Tibial artery (tissue), 4 donors: ENCODE measurements at places on chromosomes 1 and 21.
A peak's percentile ranks its signal among the peaks of the same experiment; 100 is the strongest.

- H3K36me3 ChIP-seq = no peaks in the 10 kb centered on the region
- H3K4me3 ChIP-seq = no peak overlapping the region
- H3K27ac ChIP-seq = no peak overlapping the region
These were observed 47.9 kb downstream of the PHACTR4 start for GRCh38 chr1:28417441-28417922.

GRCh38 chr1:21257431-21258135 lies 32.7 kb downstream of the ECE1 start:
- H3K4me3 ChIP-seq = no peak overlapping the region
- H3K4me1 ChIP-seq = peaks cover 7% of the 10 kb centered on the region
- H3K27me3 ChIP-seq = no peaks in the 10 kb centered on the region

DNA sequence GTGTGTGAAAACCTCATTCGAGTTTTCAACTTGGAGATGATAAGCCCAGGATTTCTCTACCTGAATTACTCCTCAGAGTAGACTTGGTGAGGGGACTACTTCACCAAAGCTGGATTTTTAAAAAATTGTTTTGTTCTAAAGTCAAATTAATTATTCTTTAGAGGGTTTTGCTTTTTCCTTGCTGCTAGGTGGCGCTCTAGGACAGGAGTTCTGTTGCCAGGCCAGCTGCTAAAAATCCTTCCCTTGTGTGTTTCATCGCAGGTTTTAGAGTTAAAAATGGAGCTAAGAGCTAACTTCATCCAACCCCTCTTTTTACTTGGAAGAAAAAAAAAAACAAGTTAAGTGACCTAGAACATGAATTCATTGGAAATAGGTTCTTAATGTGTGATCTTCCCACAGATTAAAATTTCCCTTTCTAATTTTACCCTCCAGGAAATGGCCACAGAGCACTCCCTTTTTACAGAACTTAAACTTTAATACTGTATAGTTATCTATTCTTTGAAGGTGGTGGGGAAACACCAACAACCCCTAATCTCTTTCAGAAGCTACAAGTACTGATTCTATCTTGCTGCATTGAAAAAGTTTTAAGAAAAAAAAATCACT lies 36.7 kb upstream of the FAM163A start:
- DNase-seq = no peak
- no peak overlapping the region for H3K27ac ChIP-seq
- H3K27me3 ChIP-seq = no peaks in the 10 kb centered on the region
- no peaks in the 10 kb centered on the region for H3K36me3 ChIP-seq

DNA sequence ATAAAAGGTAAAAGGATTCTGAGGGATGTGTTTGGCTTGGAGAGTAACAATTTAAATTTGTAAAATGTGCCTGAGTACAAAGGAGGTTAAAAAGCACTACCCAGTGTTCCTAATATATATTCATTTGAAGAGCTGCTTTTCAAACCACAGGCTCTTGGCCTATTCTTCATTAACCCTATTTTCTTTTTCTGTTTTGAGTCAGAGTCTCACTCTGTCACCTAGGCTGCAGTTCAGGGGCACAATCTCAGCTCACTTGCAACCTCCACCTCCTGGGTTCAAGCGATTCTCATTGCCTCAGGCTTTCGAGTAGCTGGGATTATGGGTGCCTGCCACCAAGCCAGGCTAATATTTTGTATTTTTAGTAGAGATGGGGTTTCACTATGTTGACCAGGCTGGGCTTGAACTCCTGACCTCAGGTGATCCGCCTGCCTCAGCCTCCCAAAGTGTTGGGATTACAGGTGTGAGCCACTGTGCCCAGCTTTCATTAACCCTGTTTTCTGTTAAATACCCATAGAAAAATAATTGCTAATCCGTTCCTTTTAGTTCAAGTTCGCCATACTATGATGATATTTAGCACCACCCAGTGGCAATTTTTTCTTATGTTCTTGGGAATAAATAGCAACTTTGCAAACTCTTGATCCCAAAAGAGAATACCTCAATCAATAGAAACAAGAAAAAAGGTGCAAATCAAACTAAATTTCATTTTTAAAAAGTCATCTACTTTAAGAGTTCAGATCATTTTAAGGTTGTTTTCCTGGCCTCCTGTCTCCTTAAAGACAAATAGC lies 30.5 kb downstream of the ZBTB8OS start:
- H3K36me3 ChIP-seq = no peaks in the 10 kb centered on the region
- H3K4me3 ChIP-seq = no peak overlapping the region
- DNase-seq = no peak
- no peak overlapping the region for H3K27ac ChIP-seq
- H3K4me1 ChIP-seq = no peaks in the 10 kb centered on the region

DNA sequence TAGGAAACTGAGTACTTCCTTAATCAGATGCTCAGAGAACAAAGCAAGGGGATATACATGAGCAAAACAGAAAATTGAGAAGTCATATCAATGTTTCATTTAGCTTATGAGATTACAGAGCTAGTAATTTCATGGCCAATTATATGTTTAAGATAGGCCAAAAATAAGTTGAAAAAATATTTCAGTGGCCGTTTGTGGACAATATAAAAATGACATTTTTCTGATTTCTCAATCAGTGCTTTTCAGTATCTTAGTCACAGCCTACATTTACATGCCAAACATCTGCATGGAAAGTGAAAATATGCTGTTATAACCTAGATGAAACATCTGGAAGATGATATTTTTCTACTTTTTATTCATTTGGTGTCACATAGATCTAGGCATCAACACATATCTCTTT lies 192.5 kb downstream of the HLX start:
- no peak for DNase-seq
- H3K36me3 ChIP-seq = no peaks in the 10 kb centered on the region
- no peak overlapping the region for H3K4me3 ChIP-seq
- H3K27me3 ChIP-seq = no peaks in the 10 kb centered on the region
- H3K4me1 ChIP-seq = peaks cover 6% of the 10 kb centered on the region
- H3K27ac ChIP-seq = no peak overlapping the region

DNA sequence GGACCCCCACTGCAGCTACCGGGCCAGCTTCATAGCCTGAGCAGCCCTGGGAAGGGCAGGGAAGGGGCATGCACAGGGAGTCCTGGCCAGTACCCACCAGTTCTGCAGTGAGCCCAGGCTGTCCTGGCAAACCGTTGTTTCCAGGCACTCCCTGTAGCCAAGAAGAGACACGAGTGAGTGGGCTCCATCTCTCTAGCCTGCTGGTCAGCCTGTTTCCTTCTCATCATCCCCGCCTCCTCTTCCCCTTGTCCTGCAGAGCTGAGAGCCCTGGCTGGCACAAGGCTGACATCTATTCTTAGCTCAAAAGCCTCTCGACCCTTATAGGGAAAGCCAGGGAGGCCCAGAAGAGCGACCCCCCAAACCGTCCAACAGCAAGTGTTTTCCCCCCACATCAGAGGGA lies 28.7 kb downstream of the COL16A1 start:
- H3K4me3 ChIP-seq = no peak overlapping the region
- H3K36me3 ChIP-seq = no peaks in the 10 kb centered on the region
- DNase-seq = no peak
- H3K4me1 ChIP-seq = peaks cover 45% of the 10 kb centered on the region
- H3K27me3 ChIP-seq = no peaks in the 10 kb centered on the region
- H3K27ac ChIP-seq = peak overlapping the region; percentile 89

DNA sequence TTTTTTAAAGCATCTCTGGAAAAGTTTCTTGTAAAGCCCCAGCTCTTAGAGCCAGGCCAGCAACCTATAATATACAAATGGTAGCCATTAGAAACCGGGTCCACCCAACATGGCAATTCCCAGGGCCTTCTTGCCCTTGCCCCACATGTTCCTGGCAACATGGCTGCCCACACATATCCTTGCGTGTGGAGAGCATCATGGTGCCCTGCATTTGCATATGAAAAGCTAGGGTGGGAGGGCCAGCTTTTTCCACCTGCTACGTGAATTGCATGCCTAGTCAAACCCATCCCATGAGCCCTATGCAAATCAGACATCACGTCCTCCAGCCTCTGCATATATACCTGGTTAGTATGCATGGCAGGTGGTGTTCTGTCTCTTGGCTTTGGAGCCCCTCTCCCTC lies 88.2 kb downstream of the RABGAP1L start:
- no peaks in the 10 kb centered on the region for H3K4me1 ChIP-seq
- no peak overlapping the region for H3K4me3 ChIP-seq
- no peaks in the 10 kb centered on the region for H3K36me3 ChIP-seq
- H3K27ac ChIP-seq = no peak overlapping the region

DNA sequence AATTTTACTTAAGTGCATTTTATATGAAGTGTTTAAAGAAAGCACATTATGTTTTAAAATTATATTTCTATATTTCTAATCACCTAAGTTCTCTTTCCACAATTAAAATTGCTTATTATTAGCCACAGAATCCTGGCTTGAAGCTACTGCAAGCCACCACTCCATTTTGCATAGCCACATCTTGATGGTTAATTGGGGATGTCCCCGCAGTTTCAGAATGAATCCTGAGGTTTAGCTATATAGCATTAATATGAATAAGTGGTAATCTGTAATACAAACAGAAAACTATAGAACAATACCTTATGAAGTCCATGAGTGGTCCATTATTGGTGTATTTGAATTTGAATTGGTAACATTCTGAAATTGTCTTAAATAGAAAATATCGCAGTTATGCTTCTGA lies 11.6 kb upstream of the GOLPH3L start:
- H3K36me3 ChIP-seq = no peaks in the 10 kb centered on the region
- no peaks in the 10 kb centered on the region for H3K4me1 ChIP-seq
- H3K4me3 ChIP-seq = no peak overlapping the region
- no peaks in the 10 kb centered on the region for H3K27me3 ChIP-seq
- no peak overlapping the region for H3K27ac ChIP-seq

GRCh38 chr1:191590578-191590977 lies 567.7 kb upstream of the RGS18 start:
- no peaks in the 10 kb centered on the region for H3K36me3 ChIP-seq
- no peaks in the 10 kb centered on the region for H3K4me1 ChIP-seq
- no peak for DNase-seq
- H3K27ac ChIP-seq = no peak overlapping the region

DNA sequence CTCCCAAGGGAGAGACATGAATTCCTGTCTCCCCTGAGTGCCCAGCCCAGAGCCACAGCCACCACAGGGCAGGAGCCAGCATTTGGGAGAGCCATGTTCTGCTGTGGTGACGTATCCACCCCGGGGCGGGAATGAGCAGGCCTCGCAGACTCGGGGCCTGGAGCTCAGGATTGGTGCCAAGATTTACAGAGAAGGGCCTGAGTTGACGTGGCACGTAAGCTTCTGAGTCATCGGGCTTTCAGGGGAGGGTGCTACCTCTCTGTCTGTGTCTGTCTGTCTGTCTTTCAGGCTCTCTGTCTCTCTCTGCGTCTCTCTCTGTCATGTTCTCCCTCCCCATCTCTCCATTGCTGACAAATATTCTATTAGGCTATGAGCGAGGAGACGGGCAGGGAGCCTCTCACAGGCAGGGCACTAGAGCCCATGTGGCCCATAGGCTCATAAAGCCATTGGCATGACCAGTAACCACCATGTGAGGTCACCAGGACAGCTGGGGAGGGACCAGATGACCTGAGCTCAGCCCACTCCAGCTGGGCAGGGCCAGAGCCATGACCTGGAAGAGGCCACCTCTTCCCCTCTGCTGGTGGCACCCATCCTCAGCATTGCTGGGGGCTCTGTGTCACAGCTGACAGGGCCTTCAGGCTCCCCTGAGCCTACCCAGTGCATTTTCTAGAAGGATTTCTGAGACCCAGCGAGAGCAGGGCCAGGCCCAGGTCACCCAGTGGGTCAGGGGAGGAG lies 300.0 kb upstream of the VAMP3 start:
- H3K36me3 ChIP-seq = no peaks in the 10 kb centered on the region
- DNase-seq = peak; percentile 83

DNA sequence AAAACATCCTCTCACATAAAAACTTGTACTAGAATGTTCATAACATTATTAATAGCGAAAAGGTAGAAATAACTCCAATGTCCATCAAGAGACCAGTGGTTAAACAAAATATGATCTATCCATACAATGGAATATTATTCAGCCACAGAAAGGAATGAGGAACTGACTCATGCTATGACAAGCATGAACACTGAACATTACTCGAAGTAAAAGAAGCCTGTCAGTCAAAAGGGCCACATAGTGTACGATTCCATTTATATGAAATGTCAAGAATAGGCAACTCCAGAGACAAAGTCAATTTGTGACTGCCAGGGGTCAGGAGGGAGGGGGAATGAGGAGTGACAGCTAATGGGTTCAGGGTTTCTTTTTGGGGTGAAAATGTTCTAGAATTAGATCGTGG lies 2.3 kb downstream of the VPS26C start:
- H3K27ac ChIP-seq = no peak overlapping the region
- H3K4me1 ChIP-seq = peaks cover 30% of the 10 kb centered on the region
- no peaks in the 10 kb centered on the region for H3K27me3 ChIP-seq
- no peaks in the 10 kb centered on the region for H3K36me3 ChIP-seq
- H3K4me3 ChIP-seq = no peak overlapping the region

- DNase-seq = no peak
- H3K27ac ChIP-seq = no peak overlapping the region
- peaks cover 50% of the 10 kb centered on the region for H3K36me3 ChIP-seq
- H3K4me3 ChIP-seq = no peak overlapping the region
- H3K4me1 ChIP-seq = no peaks in the 10 kb centered on the region
- no peaks in the 10 kb centered on the region for H3K27me3 ChIP-seq
These were observed 23.7 kb downstream of the MKNK1 start for GRCh38 chr1:46580140-46580903.
